LHCN-M2 (cell line): ENCODE measurements at places on chromosomes 5 and 9. TPM values are rescaled to one million over a fixed set of nuclear protein-coding genes. Genes with fewer than 3 reads are reported as not detected.

Gene KLHL3
- total RNA-seq: 0.19 and 0.34 TPM in 2 replicates

Gene PCDHB14
- 4.3 and 4.9 TPM in 2 replicates for total RNA-seq

Gene SPAG8
- total RNA-seq: 0.98 and 1.4 TPM in 2 replicates

Gene GRM6
- total RNA-seq: not detected in 2 replicates

Gene WDR38
- total RNA-seq: not detected in 2 replicates

Gene CDH18
- total RNA-seq: 0.06 and 0.38 TPM in 2 replicates

Gene ZNF462
- 11.3 and 14.6 TPM in 2 replicates for total RNA-seq

GRCh38 chr5:1161108-1161832 is 40.1 kb upstream of the SLC6A19 start:
- DNase-seq: no peak

DNA sequence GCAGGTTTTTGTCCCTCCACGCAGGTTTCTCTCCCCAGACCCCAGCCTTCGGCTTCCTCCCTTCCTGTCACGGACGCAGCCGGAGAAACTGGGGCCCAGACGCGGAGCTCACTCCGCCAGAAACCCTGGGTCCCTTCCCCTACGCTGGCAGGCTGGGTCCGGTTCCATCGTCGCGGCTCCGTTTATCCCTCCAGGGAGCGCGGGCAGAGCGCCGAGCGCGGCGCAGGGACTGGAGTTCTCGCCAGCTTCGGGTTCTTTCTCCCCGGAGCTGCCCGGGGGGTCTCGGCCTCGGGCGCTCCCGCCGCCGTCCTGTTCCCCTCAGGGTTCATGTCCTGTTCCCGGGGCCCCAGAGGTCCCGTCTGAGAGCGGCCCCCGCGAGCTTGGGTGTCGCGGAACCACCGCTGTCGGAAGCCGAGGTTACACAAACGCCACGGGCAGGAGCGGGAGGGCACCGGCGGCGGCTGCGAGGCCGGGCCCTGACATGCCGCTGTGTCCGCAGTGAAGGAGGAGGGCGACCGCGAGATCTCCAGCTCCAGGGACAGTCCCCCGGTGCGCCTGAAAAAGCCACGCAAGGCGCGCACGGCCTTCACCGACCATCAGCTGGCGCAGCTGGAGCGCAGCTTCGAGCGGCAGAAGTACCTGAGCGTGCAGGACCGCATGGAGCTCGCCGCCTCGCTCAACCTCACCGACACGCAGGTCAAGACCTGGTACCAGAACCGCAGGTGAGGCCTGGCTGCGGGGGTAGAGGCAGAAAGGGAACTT is 4.6 kb downstream of the BARHL1 start:
- DNase-seq: no peak

DNA sequence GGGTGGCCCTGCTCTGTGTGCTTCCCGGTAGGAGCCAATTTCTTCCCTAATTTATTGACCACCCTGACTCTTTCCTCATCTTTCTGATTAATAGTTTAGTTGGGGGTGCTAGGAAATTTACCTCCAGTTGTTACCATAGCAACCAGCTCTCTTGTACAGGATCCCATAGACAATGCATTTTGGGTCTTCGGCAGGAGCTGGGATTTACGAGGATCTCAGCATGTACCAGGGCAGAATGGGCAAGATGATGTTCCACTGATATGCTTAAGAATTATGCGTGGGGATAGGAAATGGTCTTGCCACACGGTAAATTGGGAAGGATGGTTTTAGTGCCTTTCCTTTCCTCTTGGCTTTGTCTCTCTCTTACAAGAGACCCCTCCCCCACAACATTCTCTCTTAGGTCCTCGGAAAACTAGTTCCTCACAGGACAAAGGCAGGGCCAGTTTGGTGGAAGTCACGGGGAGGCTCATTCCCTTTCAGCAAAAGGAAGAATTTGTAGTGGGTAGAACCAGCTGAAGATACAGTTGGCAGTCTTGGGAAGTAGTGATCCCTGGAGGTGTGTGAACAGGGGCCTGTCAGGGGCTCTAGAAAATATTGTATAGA is 133.4 kb upstream of the SHB start:
- no peak for DNase-seq

DNA sequence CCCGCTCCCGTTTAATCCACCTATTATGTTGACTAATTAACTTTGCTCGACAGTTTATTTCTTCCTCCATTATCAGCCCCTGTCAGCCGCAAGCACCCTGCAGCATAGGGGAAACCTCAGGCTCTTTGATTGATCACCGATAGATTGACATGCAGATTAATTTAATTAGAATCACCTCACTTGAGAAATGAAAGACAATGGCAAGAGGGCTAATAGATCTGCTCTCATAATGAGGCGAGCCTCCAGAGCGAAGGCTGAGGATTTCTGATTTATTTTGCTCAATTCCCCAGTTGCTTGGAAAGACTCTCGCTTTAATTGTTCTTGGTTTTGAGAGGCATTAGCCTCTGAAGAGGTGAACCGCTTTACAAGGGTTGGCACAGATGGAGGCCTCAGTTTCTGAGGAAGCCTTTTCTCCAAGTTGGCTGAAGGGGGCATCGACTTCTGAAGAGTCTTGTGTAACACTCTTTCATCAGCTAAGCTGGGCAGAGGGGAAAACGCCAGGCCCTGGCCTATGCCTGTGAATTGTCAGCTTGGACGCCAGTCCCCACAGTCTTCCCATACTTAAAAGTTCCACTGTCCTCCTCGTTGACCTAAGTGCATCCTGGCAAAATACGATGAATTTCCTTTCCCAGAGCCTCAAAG is 275.4 kb downstream of the EBF1 start:
- DNase-seq: no peak

GRCh38 chr5:74394528-74394915 is 246.0 kb downstream of the ENC1 start:
- no peak for DNase-seq

GRCh38 chr5:179373961-179374505 is 28.8 kb upstream of the ADAMTS2 start:
- no peak for DNase-seq

DNA sequence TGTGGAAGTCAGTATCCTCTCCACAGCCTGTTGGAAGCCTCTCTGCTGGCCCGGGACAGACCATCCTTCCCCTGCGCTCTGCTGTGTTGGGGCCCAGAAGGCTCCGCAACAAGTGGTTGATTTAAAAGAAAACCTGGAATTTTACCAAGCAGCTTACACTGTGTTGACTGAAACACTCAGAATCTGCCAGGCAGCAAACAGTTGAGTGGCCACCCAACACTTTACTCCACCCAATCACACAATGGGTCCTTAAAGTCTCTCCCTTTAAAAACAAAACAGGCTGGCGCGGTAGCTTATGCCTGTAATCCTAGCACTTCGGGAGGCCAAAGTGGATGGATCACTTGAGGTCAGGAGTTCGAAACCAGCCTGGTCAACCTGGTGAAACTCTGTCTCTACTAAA is 28.0 kb upstream of the DMRT3 start:
- no peak for DNase-seq

DNA sequence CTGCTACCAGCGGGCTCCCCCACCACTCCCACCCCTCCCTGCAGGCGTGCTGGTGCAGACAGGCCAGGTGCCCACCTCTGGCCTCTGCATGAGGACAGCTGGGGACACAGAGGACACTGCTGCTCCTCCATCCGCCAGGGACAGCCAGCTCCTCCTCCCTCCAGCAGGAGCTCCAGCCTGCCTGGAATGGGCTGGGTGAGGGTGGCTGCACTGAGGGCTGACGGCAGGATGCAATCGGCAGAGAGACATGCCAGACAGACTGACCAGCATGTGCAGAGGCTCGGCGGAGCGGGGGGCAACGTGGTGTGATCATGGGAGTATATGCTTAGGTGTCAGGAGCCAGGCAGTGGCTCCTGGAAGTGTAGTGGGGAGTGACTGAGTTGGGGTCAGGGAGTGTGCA is 68.4 kb downstream of the RASGEF1C start:
- DNase-seq: no peak

DNA sequence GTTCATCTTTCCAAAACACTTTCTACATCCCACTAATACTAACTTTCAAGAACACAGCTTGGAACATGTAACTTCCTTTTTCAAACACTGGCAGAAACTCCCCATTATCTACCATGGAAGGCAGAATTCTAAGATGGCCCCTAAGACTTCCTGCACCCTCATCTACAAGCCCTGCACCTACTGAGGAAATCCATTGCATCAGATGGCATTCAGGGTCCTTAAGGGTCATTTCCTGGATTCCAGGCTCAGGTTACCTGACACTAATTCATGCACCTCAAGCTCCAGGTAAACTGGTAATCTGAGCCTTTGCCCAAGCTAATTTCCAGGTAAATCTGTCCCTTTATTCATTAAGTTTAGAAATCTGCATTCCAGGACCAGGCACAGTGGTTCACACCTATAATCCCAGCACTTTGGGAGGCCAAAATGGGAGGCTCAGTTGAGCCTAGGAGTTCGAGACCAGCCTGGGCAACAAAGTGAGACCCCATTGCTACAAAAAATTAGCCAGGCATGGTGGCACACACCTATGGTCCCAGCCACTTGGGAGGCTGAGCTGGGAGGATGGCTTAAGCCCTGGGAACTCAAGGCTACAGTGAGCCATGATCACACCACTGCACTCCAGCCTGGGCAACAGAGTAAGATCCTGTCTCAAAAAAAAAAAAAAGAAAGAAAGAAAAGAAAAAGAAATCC is 91.6 kb downstream of the NFIB start:
- DNase-seq: no peak

GRCh38 chr9:132356324-132356924 is 1.6 kb upstream of the SETX start:
- DNase-seq: no peak

DNA sequence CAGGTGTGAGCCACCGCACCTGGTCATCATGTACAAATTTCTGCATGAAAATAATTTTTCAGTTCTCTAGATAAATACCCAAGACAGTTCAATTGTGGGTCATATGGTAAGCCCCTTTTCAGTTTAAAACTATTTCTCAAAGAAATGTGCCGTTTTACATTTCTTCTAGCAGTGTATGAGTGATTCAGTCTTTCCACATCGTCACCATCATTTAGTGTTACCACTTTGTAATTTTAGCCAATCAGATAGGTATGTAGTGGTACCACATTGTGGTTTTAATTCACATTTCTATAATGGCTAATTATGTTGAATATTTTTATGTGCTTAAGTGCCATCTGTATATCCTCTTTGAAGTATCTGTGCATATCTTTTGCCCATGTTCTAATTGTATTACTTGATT is 163.1 kb downstream of the AOPEP start:
- no peak for DNase-seq

GRCh38 chr5:116824751-116825438 is 250.3 kb upstream of the SEMA6A start:
- DNase-seq: no peak

- DNase-seq: no peak
These were observed 183.8 kb downstream of the ASTN2 start for GRCh38 chr9:117231012-117231411.

GRCh38 chr9:93321220-93321610 is 130.3 kb upstream of the FAM120A start:
- DNase-seq: no peak

DNA sequence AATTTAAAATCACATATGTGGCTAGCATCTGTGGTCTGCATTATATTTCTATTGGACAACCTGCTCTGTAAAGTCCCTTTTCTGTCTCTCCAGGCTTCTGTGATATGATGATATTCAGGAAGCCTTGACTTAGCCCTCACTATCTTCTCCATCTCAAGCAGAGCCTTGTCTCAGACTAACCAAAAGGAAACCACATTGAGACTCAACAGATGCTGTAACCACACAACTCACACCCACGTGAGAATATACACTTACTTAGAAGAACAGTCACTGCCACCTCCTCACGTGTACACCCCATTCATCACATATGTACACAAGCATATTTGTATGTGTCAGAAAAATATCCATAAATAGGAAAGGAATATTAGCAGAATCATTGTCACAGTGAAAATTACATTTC is 33.6 kb downstream of the HTR4 start:
- DNase-seq: no peak

DNA sequence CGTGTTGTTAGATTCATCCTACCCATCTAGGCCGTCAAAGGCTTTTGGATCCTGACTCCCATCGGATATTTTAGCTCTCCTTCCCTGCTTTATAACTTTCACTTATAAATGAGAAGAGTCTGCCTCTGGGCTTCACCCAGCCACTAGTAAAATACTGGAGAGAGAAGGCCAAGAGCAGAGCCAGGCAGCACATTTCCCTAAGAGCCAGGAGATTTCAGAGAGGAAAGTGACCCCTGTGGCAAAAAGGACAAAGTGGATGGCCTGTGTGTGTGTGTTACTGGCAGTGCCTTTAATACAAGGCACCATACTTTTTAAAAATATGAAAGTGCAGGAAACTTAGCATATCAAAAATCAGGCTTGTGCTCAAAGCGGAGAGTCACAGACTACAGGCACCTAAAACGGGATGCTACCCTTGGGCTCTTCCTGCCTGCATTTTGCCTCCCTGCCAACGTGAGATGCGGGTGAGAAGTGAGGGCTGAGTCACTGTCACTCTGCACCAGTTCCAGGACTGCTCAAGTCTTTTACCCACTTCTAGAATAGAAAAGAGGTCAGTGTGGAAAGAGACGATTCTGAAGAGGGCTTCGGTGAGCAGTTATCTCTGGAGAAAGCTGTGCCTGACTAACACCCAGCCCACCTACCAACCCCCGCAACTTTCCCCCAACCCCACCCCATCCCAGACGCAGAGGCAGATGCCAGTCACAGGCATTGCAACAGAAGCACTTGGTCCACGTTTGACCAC is 15.9 kb downstream of the NFIL3 start:
- DNase-seq: no peak

DNA sequence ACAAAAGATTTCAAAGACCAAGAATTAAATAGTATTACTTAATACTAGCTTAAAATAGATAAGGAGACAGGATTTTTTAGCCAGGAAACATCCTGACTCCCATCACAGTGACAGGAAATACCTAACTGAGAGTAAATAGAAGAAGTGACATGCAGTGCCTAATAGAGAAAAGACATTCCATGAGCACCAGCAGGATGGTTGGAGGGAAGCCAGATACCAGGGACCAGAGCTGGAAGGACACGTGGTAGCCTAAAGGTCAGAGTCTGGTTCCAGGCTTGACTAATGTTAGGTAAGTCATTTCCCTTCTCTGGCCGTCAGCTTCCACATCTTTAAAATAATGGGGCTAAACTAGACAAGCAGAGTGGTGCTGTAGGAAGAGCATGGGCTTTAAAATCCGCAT is 41.6 kb downstream of the CDK5RAP2 start:
- no peak for DNase-seq

- DNase-seq: no peak
These were observed 24.7 kb downstream of the AMBP start for GRCh38 chr9:114053246-114054005.

DNA sequence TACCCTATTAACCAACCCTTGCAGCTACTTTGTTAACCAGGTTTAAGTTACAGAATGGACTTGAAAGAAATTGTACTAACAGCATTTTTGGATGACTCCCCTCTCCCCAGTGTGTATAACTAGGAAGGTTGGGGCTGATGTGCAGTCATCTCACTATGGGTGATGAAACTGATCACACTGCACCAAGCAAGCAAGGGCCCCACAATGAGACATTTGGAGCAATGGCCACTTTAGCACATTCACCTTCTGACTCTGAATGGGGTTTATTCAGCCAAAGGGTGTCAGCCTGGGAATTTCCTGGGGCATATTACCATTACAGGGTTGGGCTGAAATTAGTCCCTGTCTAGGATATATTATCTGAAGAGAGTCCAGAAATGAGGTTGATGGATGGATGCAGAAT is 18.7 kb upstream of the CYFIP2 start:
- DNase-seq: no peak
